ENCODE measurements at places on chromosomes 5 and 9.

DNA sequence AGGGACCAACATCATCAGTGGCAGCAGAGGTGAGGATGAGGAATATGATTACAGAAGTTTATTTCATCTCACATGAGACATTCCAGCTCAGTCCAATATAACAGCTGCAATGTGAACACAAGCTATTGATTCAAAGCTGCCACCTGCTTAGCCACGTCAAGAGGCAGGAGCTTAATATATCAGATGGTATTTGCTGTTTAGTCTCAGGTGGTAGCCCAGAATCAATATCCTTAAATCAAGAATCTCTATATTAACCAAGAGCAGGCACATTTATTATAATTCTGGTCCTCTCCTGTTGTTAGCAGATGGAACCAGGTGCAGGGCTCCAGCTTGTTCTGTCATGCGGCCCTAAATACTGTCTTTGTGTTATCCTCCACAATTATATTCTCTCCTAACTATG, 431.6 kb downstream of the ICE1 start:
- no peak for DNase-seq

GRCh38 chr5:72074251-72074650, 33.0 kb upstream of the MAP1B start:
- DNase-seq, result peak; percentile 63

GRCh38 chr5:29930316-29930715, 1263.2 kb upstream of the CDH6 start:
- peak; percentile 40 for DNase-seq

DNA sequence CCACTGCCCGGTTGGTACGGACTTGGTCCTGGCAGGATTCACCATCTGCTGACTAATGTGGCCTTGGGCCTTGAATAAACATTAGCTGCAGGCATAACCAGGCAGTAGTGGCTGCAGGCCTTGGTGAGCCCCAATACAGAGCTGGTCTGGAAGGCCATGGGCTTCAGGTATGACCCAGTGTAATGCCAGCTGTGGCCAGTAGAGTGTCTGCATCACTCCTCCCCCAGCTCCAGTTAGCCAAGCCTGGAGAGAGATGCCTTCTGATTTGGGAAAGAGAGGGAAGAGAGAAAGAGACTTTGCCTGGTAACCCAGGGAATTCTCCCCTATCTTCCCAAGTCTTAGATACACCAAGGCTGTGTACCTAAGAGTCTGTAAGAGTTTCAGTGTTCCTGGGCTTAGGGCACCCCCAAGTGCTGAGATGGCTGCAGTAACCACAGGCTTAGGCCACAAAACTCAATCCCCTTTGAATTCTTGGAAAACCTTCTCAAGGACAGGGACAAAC, 5.6 kb upstream of the C5 start:
- DNase-seq, result peak; percentile 15

GRCh38 chr5:488744-489688, 35.2 kb downstream of the SLC9A3 start:
- no peak for DNase-seq
